SHP77 treated with DMSO at 0.1 percent for 48 hours (cell line): ENCODE measurements at places on chromosomes 13 and 19.

DNA sequence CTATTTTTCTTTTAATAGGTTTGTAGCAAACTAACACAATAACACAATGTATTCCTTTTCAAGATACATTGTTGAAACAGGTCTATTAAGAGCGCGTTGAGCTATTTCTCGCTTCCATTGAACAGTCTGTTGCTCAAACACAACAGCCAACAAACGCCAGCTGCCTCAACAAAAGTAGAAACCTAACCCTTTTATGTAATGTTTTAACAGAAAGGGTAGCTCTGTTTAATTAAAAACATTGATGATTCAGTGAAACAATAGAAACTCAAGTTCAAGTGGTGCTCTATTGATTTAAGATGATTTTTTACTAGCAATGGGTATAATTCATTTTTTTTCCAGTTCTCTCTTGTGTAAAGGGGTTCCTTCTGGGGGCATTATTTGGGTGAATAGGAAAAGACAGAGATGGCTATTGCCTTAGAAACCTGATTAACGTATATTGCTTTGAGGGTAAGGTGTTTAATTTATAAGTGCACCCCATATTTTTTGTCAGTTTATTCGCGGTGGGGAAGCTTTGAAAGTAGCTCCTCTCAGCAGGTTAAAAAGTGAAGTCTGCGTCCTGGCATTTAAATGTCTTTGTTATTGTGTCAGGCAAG lies 14.9 kb downstream of the ZIC2 start:
- peak; percentile 86 for DNase-seq

- DNase-seq, result no peak
These were observed 20.8 kb downstream of the C13orf46 start for GRCh38 chr13:113952983-113953520.

GRCh38 chr13:66322193-66322740 lies 907.9 kb downstream of the PCDH9 start:
- no peak for DNase-seq

DNA sequence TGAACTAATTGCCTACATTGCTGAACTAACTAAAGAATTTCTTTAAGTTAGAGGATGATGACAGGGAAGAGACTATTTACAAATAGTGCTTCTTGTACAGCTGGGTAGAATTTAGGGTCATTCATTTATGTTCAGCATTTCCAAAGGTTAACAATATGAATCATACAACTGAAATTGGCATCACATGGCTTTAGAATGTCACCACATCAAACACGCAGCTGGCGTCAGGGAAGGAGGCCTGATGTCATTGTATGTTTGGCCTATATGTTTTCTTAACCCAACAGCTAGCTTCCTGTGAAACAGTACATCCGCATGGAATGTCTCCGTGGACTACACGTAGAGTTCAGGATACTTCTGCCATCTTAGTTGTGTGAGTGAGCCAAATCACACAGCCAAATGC lies 99.0 kb upstream of the TNFSF11 start:
- no peak for DNase-seq

GRCh38 chr13:106143930-106144709 lies 391.3 kb downstream of the EFNB2 start:
- DNase-seq, result no peak

- DNase-seq, result no peak
These were observed 546.6 kb downstream of the DACH1 start for GRCh38 chr13:71320452-71320851.

GRCh38 chr13:40922437-40923040 lies 96.6 kb downstream of the ELF1 start:
- DNase-seq, result no peak

DNA sequence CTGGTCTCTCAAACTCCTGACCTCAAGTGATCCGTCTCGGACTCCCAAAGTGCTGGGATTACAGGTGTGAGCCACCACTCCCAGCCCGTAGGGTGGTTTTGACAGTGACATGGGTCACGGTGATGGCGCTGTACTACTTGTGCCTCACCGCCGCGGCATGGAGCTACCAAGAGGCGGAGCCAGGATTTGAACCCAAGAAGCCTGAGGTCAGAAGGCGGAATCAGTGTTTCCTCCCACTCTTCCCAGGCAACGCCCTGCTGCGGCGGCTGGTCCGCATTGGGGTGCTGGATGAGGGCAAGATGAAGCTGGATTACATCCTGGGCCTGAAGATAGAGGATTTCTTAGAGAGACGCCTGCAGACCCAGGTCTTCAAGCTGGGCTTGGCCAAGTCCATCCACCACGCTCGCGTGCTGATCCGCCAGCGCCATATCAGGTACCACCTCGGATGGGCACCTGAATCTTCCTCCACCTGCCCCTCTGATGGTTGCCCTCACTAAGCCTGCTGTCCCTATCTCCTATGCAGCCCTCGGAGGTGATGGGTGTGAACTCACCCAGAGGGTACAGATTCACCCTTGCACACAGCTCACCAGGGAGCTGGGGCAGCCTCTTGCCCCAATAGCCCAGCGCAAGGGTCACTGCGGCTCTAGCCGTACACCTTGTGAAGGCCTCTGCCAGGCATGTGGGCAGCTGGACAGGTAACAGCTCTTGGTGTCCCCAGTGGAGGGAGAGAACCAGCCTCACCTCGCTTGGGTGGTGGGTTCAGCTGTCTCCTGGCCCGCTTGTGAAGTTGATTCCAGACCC lies 5.6 kb downstream of the RPS9 start:
- DNase-seq, result no peak

- DNase-seq, result no peak
These were observed 12.2 kb downstream of the TPM4 start for GRCh38 chr19:16088351-16089009.

GRCh38 chr13:111213964-111214726 lies 99.0 kb downstream of the ARHGEF7 start:
- no peak for DNase-seq

GRCh38 chr19:6610934-6611852 lies 20.2 kb upstream of the CD70 start:
- no peak for DNase-seq
